Dermis microvascular lymphatic vessel endothelial cell (primary cell): ENCODE measurements at places on chromosomes 5 and 9. TPM values are rescaled to one million over a fixed set of nuclear protein-coding genes. Genes with fewer than 3 reads are reported as not detected.
A peak's percentile ranks its signal among the peaks of the same experiment; 100 is the strongest.

GRCh38 chr5:173761178-173761513 is 127.0 kb upstream of the CPEB4 start:
- no peak for DNase-seq

DNA sequence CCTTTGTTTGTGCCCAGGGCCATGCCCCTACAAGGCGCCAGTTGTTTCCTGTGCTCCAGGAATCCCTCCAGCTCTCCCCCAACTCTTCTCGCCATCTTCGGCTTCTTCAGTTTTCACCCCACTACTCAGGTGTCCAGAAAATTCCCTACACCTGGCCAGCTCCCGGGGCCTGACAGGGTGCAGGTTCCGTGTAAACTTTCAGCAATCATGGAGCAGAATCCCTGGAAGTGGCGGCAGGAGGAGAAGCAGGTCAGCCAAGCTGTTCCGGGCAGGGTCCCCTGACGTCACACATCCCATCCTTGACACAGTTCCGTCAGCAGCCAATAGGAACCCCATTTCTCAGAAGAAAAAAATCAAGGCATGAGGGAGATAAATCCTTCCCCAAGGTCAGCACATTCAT is 12.2 kb upstream of the ADGRD2 start:
- no peak for DNase-seq

DNA sequence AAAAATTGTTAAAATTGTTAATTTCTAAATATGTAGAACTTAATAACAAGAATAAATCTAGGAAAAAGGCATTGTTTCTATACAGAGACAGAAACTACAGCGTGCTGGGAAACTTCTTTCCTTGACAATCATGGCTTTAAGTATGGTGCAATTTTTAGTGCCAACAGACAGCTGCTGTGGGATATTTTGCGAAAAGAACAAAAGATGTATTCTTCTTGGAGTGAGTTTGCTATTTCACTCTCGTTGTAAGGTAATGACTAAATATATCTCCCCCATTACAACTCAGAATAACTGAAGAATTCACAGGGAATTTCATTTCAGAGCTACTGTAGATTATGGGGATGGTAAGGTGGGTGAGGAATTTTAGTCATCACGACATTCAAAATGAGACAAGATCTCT is 2055.0 kb upstream of the ACO1 start:
- DNase-seq, result no peak

GRCh38 chr9:19200229-19200628 is 30.3 kb upstream of the DENND4C start:
- DNase-seq, result no peak

Gene THBS4
- 1.2 and 2.9 TPM in 2 replicates for total RNA-seq

- no peak for DNase-seq
Observed at GRCh38 chr5:38104497-38105230, 153.7 kb upstream of the EGFLAM start.

DNA sequence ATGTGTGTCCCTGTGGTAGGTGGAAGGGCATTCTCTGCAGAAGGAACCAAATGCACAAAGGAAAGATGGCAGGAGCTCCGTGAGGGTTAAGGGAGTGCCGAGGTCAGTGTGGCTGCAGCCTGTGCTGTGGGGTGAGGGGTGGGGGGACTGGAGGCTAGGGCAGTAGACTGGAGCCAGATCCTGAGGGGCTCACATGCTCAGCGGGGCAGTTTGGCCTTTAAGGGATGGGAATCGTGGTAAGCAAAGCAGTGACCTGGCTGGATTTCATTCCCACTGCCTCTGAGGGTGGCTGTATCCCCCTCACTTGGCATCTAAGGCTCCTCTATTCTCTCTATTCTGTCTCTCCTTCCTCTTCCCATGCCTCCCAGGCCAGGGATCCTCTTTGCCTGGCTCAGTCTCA is 15.6 kb downstream of the PITX1 start:
- DNase-seq, result no peak

Gene DAPK1
- 27.0 and 28.2 TPM in 2 replicates for total RNA-seq

- DNase-seq, result no peak
Observed at GRCh38 chr5:75668445-75668844, 48.8 kb downstream of the POC5 start.

GRCh38 chr5:132758451-132758850 is 11.2 kb downstream of the CCNI2 start:
- no peak for DNase-seq

DNA sequence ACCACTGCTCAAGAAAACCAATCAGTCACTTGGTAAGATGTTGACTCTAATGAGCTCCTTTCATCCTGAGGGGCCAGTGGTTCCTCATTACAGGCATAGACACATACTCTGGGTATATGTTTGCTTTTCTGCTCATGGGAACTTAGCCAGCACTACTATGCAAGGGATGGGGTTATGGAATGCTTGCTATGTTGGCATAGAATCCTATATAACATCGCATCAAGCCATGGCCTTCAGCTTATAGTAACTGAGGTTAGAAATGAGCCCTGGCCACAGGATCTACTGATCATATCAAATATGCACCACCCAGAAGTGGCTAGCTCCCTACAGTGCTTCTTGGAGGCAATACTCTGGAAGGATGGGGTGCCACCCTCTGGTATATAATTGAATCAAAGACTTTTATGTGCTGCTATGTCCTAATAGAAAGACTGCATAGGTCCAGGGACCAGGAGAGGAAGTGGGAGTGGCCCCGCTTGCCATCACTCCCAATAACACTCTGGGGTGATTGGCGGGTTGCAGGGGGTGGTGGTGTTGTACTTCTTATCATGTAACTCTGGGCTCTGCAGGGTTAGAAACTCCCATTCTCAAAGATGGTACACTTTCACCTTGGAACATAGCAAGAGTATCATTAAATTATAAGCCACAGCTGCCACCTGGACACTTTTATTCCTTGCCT is 70.3 kb downstream of the ZNF366 start:
- DNase-seq, result no peak

Gene MATR3
- 152 and 212 TPM in 2 replicates for total RNA-seq

Gene DNAH5
- total RNA-seq, result 0.13 TPM in 2 replicates

GRCh38 chr9:19922476-19923118 is 133.8 kb upstream of the SLC24A2 start:
- DNase-seq, result peak; percentile 47

GRCh38 chr5:136418301-136418700 is 53.0 kb upstream of the TRPC7 start:
- DNase-seq, result no peak

GRCh38 chr5:23072179-23072578 is 219.0 kb upstream of the CDH12 start:
- DNase-seq, result no peak

DNA sequence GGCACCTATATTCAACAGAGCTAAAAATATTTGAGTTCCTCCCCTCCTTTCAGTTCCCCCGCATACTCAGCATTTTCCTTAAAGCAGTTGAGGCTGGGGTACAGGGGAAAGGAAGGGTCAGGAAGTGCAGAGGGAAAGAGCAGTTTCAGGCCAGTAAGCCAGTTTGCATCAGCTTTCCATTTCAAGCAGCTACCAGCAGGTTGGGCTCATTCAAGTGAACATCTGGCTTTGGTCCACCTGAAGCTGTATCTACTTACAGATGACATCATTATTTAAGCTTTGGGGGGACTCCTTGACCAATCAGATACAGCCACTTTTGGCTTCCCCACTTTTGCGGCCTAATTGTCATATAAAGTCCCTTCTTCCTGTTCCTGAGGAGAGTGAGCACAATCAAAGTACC is 8.2 kb upstream of the ACO1 start:
- no peak for DNase-seq

- no peak for DNase-seq
Observed at GRCh38 chr5:127967323-127967982, 116.1 kb upstream of the SLC12A2 start.

- DNase-seq, result no peak
Observed at GRCh38 chr5:169009123-169009522, 291.8 kb downstream of the SLIT3 start.

Gene CSF2
- 0.13 TPM in 1 of 2 replicates, not detected in the other for total RNA-seq

GRCh38 chr5:57175551-57176309 is 1.9 kb downstream of the GPBP1 start:
- DNase-seq, result no peak

GRCh38 chr5:147822686-147823491 is 8.6 kb downstream of the SPINK1 start:
- peak; percentile 20 for DNase-seq

DNA sequence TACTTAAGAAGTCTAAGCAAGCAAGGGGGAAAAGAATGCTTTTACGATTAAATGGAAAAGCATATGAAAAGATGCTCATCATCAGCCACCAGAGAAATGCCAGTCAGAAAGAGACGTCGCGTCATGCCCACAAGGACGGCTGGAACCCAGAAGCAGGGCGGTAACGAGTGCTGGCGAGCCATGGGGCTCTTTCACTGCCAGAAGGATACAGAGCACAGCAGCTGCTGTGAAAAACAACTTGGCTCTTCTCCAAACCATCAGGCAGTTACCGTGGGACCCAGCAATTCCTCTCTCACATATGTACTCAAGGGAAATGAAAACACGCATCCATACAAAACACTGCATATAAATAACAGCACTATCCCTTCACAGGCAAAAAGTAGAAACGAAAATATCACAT is 95.5 kb downstream of the CAMSAP1 start:
- DNase-seq, result no peak

- no peak for DNase-seq
Observed at GRCh38 chr9:120324996-120325642, 254.8 kb downstream of the CDK5RAP2 start.

DNA sequence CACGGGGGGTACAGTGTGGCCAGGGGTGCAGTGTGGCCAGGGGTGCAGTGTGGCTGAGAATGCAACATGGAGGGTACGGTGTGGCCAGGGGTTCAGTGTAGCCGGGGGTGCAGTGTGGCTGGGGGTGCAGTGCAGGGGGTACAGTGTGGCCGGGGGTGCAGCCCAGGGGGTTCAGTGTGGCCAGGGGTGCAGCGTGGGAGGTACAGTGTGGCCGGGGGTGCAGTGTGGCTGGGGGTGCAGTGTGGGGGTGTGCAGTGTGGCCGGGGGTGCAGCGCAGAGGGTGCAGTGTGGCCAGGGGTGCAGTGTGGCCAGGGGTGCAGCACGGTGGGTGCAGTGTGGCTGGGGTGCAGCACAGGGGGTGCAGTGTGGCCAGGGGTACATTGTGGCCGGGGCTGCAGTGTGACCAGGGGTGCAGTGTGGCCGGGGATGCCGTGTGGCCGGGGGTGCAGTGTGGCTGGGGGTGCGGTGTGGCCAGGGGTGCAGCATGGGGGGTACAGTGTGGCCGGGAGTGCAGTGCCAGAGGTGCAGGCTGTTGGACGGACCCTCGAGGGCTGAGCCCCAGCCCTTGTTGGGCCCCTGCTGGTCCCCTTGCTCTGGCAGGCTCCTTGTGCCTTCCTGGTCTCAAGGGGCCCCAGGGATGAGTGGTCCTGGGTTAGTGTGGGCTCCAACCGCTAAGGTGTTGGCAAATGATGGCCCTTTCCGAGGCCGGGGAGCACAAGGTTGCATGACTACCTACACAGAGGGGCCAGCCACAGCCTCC is 17.9 kb downstream of the TPPP start:
- DNase-seq, result no peak

Gene OMD
- total RNA-seq, result not detected in 2 replicates

- peak; percentile 59 for DNase-seq
Observed at GRCh38 chr5:78899922-78900362, 85.2 kb downstream of the ARSB start.

Gene SOWAHA
- total RNA-seq, result not detected in 2 replicates

- no peak for DNase-seq
Observed at GRCh38 chr5:149302641-149303040, 31.0 kb downstream of the AFAP1L1 start.

GRCh38 chr9:136695435-136695895 is 8.2 kb upstream of the AGPAT2 start:
- DNase-seq, result peak; percentile 58

Gene RAB3C
- total RNA-seq, result under 0.01 and 0.38 TPM in 2 replicates

DNA sequence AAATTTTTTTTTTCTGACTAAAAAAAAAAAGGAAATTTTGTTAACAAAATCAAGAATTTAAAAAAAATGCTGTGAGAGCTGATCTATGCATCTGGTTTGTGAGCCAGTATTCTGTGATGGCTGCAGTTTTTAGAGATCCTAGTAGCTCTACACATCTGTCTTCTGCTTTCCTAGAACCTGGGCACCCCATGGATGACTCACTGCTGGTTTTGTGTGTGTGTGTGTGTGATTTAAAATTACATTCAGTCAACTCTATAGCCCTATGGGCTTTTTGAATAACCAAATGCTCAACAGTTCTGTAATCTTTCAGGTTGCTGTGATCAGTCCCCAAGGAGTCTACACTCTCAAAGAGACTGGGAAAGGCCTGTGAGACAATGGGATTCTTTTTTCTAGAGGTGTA is 2.5 kb upstream of the PSMD5 start:
- no peak for DNase-seq

Gene SPINK6
- total RNA-seq, result not detected in 2 replicates

- DNase-seq, result peak; percentile 70
Observed at GRCh38 chr9:137067860-137068538, 2.4 kb downstream of the SAPCD2 start.

Gene GABRA6
- not detected in 2 replicates for total RNA-seq

DNA sequence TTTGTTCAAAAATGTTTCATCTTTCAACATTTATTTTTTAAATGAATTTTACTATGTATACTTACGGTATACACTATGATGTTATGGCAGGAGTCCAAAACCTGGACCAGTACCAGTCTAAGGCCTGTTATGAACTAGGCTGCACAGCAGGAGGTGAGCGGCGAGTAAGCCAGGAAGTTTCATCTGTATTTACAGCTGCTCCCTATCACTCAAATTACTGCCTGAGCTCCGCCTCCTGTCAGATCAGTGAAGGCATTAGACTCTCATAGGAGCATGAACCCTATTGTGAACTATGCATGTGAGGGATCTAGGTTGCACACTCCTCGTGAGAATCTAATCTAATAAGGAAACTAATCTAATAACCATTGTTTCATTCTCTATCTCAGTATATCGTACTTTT is 715.5 kb upstream of the PTPRD start:
- no peak for DNase-seq

DNA sequence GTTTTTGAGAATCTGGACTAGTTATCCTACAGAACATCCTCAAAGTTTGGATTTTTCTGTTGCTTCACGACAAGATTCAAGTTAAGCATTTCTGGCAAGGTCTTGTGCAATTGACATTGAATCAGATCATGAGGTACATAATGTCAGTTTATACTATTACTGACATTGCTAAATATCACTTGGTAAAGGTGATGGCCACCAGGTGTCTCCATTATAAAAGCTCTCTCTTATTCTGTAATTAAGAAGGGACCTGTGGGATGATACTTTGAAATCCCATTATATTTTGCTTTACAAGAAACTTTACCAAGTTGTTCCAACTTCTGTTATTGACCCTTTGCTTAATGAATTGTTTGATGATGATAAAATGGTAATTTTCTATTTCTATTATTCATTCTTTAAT is 131.0 kb upstream of the ASTN2 start:
- DNase-seq, result peak; percentile 1

DNA sequence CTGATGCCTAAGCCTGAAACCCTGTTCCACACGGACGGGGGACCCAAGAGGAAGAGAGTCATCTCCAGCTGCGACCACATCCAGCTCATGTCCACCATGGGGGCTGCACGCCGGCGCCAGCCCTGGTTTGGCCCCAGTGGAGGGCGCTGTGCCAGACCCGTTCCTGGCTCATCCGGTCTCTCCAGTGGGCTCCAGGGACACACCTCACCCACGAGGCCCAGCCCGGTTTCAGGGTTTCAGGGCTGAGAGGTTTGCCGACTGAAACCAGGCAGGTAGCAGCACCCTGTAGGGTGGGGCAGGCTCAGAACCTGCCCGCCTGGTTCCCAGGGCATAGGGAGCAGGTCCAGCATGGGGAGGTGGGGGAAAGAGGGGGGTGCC is 71.4 kb upstream of the STXBP1 start:
- no peak for DNase-seq

GRCh38 chr9:38362852-38363588 is 29.5 kb upstream of the ALDH1B1 start:
- peak; percentile 61 for DNase-seq

Gene LRRC19
- total RNA-seq, result not detected in 2 replicates

Gene CCDC180
- 0.51 and 1.1 TPM in 2 replicates for total RNA-seq

Gene LCN9
- not detected in 2 replicates for total RNA-seq

Gene UIMC1
- 30.6 and 30.7 TPM in 2 replicates for total RNA-seq
